ENCODE measurements at places on chromosomes 6 and 20.

- no peak for DNase-seq
Measured at GRCh38 chr20:24742989-24743388, 206.1 kb upstream of the CST7 start.

- no peak for DNase-seq
Measured at GRCh38 chr6:161584051-161584450, 310.2 kb upstream of the AGPAT4 start.

DNA sequence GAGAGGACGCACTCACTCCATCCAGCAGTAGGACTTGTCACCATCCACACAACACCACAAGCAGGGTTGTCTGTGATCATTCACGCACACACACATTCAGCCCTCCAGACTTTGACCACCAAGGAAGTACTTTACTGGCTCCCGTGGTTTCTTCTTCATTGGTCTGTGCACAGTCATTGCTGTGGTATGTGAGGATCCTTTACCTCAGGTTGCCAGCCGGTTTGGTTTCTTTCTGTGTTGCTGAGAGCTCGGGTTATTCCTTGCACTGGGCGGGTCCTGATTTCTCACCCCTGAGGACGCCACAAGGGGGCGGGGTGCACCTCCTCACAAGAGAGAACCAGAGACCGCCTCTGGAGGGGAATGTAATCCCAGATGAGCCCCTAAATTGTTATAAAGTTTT lies 11.2 kb downstream of the SLC35A1 start:
- peak; percentile 67 for DNase-seq

GRCh38 chr6:3847521-3847920 lies 1.7 kb upstream of the FAM50B start:
- no peak for DNase-seq

DNA sequence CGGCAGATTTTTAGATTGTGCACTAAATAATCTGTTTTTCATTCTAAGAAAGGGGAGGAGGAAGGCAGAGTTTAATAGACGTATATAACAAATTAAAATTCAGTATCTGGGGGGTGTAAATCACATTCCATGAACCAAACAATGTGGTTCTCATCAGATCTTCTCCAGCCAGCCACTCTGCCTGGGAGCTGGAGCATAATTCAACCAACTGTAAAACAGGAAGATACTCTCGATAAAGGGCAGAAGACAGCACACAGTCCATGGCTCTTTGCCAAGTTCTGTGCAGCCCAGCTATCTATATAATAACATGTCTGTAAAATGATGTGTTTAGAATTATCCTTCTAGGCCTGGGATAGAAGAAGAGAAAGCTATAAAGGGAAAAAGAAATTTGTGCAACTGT lies 289.9 kb upstream of the ZFP64 start:
- DNase-seq: peak; percentile 89

DNA sequence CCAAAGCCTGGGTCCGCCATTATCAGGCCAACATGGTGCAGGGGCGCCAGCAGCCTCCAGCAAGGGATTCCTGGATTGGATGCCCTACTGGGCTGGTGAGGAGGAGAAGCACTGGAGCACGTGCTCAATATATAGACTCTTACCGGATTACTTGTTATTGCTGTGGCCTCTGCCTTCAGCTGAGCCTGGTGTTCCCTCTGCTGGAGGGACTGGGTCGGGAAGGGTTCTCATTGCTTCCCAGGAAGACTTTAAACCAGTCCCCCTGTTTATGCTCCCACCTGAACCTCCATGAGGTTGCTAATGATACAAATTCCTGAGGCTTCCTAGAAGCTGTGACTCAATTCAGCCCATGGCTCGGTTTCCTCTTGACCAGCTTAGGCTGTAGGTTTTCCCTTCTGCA lies 186.7 kb upstream of the ARID1B start:
- DNase-seq: no peak

- no peak for DNase-seq
Measured at GRCh38 chr6:122020588-122021264, 378.7 kb upstream of the HSF2 start.

DNA sequence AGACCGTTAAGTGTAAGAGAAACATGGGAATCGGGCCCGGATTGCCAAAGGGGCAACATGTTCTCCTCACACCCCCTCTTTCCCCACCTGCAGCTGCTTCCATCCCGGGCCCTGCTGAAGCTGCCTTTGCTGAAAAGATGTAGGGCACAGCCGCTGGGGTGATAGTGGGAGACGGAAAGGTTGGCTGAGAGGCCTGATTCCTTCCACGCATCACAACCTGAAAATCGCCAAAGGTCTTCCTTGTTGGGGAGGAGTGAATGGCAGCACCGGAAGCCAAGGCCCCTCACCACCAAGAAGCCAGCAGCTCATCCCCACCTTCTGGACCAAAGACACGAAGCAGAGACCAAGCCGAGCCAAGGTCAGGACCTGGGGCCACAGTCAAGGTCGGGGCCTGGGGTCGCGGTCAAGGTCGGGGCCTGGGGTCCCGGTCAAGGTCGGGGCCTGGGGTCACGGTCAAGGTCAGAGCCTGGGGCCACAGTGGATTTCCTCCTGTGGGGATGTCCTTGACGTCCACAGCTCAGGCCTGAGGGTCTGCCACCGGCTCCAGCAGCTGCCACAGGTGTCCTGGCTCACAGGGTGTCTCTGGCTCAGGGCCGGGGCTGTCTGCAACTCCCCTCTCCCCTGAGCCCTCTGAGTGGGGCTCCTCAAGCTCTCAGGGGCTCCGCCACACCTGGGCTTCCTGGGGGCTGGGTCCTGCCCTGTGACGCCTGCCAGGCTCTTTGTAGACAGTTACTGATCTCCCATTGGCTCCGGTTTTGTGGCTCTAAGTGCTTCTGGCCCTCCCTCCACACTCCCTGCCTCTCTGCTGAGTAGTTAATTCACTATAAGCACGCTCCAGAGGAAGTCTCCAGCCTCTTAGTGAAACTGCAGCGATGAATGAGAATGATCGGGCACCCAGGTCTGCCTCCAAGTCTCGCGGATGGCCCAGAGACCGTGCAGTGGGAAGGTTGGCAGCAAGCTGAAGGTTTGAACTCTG lies 5.5 kb upstream of the CHRNA4 start:
- DNase-seq: no peak

- no peak for DNase-seq
Measured at GRCh38 chr20:25685276-25686080, 11.2 kb downstream of the ZNF337 start.

DNA sequence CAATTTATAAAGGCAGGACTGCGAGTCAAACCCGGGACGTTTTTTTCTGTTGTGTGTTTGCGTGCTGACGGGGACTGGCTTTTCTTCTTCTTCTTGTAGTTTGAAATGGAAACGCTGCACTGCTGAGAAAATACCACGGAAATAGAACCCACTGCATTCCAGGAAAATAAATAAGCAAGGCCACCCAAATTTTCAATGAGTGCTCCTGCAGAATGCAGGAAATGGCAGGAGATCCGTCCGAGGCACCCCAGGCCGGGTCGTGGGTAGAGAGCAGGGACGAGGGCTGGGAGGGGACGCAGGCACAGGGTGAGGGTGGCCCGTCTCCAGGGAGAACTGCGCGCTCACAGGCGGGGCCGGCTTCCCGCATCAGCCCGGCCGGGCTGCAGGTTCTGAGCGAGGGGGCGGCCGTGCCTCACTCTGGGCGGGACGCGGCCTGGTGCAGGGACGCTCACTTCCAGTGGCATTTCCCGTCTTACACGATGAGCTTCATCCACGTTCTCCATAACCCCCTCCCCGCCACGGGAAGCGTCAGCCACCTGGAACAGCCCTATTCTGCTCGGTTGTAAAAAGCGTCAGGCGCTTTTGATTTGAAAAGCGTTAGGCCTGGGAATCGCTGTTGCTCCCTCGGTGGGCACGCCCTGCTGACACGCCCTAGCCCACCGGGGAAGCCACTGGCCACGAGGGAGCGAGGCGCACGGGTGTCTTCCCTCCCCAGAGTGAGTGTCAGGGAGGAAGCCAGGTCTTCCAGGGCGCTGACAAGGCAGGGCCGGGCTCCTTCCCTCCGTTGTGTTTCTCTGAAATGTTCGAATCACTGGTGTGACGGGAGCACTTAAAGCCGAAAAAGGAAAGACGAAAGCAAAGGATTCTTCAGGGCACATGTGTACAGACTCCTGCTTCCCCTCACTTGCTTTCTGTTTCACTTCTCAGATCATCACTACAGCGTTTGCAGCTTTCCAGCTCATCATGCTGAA lies 17.9 kb upstream of the EXOC2 start:
- DNase-seq: peak; percentile 53
